ENCODE measurements at places on chromosomes 16 and 17.
A peak's percentile ranks its signal among the peaks of the same experiment; 100 is the strongest.

GRCh38 chr16:4897328-4897727, 39.6 kb downstream of the PPL start:
- no peak for DNase-seq

DNA sequence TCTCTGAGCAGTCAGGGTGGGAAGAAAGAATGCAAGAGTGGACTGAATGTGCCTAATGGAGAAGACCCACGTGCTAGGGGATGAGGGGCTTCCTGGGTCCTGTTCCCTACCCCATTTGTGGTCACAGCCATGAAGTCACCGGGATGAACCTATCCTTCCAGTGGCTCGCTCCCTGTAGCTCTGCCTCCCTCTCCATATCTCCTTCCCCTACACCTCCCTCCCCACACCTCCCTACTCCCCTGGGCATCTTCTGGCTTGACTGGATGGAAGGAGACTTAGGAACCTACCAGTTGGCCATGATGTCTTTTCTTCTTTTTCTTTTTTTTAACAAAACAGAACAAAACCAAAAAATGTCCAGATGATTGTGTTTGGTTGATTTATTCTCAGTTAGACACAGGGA, 14.1 kb downstream of the IGFBP4 start:
- DNase-seq = no peak

GRCh38 chr16:75241412-75241811, 10.0 kb downstream of the BCAR1 start:
- no peak for DNase-seq

- DNase-seq = no peak
Observed at GRCh38 chr16:67346341-67346740, 19.7 kb downstream of the LRRC36 start.

DNA sequence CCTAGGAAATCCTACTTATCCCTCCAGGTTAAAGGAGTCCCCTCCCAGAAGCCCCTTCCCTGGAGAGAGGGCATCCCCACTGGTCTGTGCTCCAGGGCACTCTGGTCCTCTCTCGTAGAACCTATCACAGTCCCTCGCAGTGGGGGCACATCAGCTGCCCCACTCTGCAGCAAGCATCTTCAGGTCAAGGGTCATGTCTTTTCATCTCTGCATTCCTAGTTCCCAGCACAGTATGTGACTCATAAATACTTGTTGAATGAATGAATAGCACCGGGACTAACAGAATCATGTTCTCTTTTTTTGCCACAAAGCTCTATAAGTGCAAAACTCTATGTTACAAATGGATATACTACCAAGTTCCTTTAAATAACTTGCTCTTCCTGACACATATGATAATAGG, 36.0 kb downstream of the RNF157 start:
- DNase-seq = peak; percentile 20

DNA sequence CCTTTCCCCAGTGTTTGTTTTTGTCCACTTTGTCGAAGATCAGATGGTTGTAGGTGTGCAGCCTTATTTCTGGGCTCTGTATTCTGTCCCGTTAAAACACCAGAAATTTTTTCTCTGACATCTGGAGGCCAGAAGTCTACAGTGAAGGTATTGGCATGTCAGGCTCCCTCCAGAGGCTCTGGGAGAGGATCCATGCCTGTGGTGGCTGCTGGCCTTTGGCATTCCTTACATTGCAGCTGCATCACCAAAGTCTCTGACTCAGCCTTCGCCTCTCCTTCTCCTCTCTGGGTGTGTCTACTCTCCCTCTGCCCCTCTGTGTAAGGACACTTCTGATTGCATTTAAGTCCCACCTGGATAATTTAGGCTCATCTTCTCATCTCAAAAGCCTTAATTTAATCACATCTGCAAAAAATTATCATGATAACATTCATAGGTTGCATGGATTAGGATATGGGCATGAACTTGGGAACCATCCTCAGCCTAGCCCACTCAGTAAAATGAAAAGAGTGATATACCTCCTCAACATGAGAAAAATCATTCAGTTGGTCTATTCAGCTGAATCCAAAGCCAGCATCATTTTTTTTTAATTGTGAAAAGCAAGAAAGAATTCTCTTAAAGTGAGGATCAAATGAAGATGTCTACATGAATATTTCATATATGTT, 78.0 kb downstream of the MAP2K6 start:
- peak; percentile 61 for DNase-seq

All from cardiac fibroblast (primary cell).